Stimulated activated CD4-positive, alpha-beta T cell treated with anti-CD3 and anti-CD28 coated beads, TNF-alpha, amount 100 ng/mL, for 1 hour (primary cell): ENCODE measurements at places on chromosomes 11 and 22.

DNA sequence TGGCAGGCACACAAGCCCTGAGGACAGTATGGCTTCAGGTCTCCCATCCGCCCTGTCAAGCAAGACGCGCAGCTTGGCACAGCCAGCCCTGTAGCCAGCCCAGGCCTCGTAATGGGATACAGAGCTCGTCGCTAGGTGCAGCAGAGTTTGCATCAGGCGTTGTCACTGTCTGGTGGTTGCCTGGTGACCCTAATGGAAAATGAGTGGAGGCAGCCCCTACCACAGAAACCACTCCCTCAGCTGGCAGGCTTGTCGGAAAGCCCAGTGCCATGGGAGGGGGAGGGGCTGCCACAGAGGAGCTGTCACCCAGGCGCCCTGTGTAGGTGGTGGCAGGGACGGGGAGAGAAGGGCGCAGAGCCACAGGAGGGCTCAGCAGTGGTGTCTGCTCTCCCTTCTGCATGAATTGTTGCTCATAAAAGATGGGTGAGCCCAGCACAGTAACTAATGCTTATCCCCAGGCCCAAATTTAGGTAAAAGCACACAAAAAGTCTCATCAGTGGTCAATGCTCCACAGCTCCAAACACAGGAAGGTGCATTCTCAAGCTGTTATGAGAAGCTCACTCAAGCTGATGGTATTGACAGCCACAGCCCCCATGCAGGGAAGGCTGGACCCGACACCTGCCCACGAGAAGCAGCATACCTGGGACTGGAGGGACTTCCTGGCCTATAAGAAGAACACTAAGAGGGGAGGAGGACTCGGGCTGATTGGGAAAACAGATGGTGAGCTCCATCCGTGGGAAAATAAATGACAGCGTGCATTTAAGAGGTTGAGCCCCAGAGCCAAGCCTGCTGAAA lies 164.6 kb downstream of the ETS1 start:
- peak; percentile 73 for DNase-seq

DNA sequence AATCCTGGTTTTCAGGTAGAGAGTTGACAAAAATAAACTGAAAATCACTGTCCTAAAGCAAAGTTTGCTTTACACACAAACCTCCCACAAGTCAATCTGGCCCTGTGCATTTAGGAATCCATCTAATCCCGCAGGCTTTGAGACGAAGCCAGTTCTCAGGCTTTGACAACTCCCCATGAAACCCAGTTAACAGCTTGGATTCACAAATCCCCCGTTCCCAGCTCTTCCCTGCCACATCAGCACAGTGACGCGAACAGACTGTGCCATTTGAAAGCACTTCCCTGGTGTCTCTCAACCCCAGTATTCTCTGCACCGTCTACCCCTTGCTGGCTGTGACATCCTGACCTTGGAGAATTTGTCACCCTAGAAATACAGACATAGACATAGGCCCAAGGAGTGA lies 117.8 kb downstream of the OPCML start:
- no peak for DNase-seq

DNA sequence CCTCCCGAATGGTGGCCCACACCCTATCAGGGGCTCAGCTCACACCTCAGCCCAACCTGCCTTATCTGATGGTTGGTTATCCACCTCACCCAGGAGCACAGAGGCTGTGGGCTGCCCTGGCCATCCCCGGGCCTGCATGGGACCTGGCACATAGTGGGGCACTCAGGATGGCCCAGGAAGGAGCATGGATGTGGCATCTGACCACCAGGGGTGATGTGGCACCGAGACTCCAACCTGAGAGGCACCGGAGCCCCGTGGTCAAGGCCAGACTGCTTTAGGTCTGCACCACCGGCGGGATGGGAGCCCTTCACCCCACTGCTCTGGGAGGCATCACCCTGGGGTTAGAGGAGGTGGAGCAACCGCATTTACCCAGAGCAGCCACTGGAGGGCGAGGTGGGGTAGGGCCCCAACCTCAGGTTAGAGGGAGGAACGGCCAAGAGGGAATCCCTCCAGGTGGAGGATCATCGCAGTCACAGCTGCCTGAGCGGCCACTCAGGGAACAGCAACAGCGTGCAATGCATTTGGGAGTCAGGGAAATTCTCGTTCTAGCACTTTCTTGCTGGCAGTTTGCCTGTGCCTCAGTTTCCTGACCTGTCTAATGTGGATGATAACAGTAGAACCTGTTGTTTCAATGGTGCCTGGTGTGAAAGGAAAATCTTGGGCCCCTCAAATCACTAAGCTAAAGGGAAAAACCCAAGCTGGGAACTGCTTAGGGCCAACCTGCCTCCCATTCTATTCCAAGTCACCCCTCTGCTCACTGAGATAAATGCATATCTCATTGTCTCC lies 52.9 kb upstream of the CARS1 start:
- DNase-seq: no peak

- no peak for DNase-seq
Observed at GRCh38 chr11:114440971-114441763, 1.9 kb downstream of the REXO2 start.

GRCh38 chr11:122642472-122642922 lies 13.0 kb upstream of the UBASH3B start:
- DNase-seq: no peak

DNA sequence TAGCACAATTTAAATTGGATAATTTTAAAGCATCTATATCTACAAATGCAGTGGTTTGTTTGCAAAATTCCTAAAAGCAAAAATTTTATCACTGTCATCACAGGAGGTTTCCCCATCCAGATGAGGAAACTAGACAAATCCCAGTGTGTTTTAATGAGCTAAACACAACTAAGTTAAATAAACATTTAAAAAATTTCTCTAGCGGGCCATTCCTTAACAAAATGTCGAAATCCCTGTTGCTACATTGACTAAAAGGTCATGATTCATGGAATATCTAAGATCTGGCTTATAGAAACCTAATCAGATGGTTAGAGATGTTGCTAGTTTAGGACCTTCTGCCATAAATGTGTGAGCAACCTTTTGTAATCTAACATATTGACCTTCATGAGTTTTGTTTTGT lies 107.3 kb upstream of the BDNF start:
- no peak for DNase-seq

DNA sequence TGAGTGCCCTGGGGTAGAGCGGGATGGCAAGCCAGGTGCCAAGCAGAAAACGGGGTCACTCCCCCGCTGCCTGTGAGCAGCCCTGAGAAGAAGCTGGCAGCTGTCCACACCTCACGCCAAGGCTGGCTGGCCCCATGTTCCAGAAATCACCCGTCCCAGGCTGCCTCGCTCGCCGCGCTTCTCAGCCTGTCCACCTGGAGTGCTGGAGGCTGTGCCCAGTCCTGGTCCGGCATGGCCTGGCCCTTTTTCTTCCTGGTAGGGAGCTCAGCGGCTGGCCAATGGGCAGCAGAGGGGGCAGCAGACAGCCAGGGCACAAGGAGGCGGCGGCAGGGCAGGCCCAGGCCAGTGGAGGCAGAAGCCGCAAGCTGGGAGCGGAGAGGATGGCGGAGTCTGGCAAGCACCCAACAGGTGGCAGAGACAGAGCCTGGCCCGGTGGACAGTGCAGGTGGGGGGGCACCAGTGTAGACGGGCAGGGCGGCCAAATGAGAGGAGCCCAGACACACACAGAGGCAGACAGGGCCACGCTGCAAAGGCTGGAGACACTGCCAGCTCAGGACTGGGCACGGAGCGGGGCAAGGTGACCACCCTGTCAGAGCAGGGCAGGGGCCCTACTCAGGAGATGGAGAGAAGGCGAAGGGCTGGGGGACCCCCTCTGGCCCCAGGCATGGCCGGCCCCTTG lies 37.2 kb upstream of the TH start:
- DNase-seq: no peak

DNA sequence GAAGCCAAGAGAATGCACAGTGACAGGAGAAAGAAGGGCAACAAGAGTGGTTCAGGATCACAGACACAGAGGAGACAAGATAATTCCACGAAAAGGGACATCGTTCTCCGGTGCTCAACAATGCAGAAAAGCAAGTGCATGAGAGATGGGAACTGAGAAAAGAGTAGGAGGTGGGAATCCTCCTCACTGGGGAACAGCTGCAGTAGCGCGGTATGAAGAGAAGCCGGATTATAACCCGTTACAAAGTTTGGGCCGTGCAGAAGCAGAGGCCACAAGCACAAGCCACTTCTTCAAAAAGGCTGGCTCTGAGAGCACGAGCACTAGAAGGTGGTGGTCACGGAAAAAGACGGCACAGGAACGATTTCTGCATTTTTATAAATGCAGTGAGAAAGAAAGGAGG lies 114.2 kb upstream of the BID start:
- no peak for DNase-seq

DNA sequence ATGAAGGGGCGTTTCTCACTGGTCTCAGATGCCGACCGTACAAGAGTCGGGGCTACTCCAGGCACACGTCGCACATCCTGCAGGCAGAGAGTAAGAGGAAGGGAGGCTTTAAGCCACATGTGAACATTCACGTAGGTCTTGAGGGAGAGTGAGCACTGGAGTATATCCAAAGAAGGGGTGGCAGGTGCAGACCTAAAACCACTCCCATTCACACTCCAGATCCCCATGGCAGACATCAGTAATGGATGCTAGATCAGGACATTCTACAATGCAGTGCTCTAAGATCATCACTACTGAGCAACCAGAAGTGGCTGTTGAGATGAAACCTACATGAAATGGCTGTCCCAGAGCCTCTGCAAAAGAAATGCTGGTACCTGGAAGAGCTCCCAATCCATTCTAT lies 39.0 kb downstream of the WT1 start:
- no peak for DNase-seq

DNA sequence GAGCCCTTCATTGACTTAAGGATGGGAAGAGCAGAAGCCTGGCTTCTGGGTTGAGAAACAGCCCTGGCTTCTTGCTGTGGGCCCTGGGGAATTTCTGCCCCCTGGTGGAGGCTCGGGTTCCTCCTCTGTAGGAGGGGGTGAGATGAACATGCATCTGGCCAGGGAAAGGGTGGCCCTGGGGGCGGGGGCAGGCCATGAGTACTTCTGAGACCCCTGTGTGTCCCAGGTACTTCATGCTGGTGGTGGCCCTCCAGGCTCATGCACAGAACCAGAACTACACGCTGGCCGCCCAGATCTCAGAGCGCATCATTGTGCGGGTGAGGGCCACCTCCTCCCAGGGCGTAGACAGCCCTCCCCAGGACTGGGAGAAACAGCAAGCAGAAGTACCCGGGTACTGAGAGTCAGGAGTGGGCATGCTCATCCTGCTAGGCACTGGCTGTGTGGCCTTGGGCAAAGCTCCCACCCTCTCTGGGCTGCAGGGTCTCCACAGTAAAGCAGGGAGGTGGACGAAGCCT lies 15.8 kb downstream of the TMEM258 start:
- DNase-seq: peak; percentile 45

DNA sequence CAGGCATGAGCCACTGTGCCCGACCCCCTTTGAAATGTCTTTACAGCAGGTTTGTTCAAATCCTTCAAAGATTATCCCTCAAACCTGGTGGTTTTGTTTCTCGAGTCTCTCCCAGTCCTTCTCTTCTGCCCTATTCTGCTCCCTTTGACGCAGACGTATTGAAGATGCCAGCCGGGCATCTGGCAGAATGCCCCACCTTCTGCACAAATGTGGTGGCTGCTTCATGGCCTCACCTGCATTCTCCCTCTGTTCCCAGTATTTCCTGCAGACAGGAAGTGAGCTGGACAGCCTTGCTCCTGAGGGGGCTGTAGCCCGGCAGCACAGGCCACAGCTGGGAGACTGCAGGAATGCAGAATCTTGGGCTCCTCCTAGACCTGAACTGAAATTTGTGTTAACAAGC lies 4.8 kb upstream of the NAP1L4 start:
- DNase-seq: no peak

GRCh38 chr11:74697722-74698121 lies 33.5 kb downstream of the CHRDL2 start:
- DNase-seq: no peak

DNA sequence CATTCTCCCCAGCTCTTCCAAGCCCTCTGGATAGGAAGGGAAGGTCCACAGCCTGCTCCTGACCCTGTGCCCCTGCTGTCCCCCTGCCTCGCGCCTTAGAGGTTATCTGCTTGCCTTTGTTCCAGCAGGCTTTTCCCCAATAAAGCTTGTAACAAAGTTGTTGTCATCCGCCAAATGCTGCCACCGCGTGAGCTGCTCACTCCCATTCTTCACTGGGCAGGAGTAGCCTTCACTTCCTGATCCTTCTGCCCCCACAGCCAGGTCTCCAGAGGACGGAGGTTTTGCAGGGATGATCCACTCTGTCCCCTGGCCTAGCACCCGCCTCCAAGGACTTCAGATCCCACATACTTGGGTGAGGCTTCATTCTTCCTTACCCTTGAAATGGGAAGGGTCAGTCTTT lies 94.0 kb upstream of the RASSF10 start:
- DNase-seq: no peak

DNA sequence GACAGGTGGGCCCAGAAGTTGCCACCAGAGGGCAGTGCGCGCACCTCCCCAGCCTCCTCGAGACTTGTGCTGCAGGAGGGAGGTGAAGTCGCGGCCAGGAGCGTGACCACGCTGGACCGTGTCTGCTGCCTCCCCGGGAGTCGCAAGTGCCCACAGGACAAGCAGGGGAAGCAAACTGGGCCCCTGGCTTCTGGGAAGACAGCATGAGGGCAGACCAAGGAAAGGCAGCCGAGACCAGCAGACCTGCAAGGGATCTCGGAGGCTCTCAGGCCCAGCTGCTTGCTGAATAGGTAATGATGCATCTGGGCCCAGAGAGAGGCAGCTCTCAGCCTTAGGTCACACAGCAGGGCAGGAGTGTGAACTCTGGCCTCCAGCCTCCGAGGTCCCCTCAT lies 17.0 kb upstream of the IL2RB start:
- peak; percentile 72 for DNase-seq
